ENCODE measurements at places on chromosomes 13 and 19.

- no peak for DNase-seq
Measured at GRCh38 chr13:113442354-113442984, 10.8 kb downstream of the ADPRHL1 start.

DNA sequence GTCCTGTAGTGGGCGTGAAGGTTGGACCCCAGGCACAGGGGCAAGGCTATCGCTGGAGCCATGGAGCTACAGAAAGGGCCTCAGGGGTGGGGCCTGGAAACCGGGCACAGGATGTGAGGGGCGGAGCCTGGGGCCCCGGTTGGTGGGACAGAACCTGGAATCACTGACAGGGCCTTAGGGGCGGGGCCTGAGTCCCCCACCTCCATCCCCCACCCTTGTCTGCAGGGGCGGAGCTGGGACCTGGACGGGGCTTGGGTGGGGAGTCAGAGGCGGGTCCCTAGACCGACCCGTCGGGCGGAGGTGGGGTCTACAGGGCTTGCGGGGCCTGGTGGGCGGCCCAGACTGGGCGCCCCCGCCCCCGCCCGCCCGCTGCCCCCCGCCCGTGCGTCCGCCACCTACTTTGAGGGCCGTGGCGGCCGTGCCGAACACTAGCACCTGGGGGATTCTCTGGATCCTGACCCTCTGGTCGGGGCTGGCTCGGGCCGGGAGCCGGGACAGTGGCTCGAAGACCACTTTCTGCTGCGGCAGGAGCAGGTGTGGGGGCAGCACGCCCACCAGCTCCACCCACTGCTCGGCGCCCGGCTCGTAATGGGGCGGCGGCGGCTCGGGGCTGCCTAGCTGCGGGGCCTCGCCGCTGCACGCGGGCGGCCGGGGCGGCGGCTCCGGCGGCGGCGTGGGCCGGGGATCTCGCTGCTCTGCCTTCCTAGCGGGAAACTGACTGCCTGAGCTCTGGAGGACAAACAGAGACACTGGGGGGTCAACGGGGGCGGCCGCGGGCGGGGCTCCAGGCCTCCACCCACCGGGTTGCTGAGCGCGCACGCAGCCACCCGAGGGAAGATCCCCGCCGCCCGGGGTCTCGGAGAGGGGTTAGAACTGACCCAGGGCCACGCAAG, 26.3 kb downstream of the DCAF15 start:
- peak; percentile 62 for DNase-seq

- DNase-seq, result no peak
Measured at GRCh38 chr13:42086582-42086981, 38.1 kb downstream of the DGKH start.

DNA sequence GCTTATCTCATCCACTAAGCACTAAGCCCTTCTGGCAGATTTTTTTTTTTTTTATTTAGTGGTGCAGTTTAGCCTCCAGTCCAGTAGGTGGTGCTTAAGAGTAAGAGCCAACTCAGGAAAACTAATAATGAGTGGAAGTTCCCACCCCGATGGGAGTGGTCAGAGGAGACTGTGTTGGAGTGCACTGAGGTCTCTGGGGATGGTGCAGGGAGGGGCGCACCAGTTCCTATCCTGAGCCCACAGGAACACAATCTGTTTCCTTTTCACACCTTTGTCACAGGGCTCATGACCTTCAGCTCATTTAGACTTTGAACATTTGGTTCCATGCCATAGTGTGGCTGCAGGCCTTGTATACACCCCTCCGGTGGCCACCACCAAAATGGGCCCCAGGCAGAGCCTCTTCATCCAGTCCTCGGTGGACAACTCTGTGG, 367.4 kb downstream of the SPRY2 start:
- DNase-seq, result no peak

- no peak for DNase-seq
Measured at GRCh38 chr19:35379992-35380391, 9.1 kb downstream of the GPR42 start.

GRCh38 chr19:38304866-38305429, 897 bp downstream of the C19orf33 start:
- DNase-seq, result peak; percentile 74

DNA sequence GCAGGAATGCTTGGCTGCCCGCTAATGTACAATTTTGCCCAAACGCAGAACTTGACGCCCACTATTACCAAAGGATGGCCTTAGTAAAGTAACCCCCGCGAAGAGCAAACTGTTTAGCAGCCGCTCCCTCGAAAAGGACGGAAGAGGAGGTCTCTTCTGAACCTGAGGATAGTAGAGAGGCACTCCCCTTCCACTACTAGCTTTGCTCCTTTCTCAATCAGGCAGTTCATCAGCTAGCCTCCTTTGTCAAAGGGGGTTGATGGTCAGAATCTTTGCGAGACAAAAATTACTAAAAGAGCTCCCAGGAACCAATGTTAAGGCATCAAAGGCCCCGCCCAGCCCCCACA, 534 bp downstream of the CAB39L start:
- DNase-seq, result no peak

DNA sequence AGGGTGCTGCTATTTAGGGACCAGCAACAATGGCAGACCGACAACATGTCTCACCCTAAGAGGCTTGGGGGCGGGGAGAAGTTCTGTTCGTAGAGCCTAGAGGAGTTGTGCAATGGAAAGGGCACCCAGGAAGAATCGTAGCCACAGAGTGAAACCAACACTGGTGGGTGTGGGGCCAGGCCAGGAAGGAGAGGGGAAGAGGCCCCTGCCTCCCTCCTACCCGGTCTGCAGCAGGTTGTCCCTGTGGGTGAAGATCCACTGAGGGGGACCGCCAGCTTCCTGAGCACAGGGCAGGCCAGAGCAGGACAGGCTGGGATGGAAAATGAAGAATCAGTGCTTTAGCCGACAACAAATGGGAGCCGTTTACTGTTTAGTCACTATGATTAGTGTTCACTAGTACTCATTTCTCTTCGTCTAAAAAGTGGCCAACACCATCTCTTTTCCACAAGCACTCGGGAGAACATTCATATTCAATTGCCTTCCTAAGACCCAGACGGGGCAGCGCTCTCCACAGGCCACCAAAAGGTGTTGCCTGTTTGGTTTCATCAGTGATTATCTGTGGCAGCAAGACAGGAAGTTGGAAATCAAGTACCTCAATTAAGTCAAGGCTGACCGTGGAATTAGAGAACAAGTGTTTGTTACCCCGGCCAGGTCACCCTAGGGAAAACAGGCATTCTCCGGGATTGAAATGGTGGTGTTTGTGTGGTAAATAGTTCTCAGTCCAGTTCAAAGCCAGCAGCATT, 1.1 kb upstream of the ATP11A start:
- no peak for DNase-seq

DNA sequence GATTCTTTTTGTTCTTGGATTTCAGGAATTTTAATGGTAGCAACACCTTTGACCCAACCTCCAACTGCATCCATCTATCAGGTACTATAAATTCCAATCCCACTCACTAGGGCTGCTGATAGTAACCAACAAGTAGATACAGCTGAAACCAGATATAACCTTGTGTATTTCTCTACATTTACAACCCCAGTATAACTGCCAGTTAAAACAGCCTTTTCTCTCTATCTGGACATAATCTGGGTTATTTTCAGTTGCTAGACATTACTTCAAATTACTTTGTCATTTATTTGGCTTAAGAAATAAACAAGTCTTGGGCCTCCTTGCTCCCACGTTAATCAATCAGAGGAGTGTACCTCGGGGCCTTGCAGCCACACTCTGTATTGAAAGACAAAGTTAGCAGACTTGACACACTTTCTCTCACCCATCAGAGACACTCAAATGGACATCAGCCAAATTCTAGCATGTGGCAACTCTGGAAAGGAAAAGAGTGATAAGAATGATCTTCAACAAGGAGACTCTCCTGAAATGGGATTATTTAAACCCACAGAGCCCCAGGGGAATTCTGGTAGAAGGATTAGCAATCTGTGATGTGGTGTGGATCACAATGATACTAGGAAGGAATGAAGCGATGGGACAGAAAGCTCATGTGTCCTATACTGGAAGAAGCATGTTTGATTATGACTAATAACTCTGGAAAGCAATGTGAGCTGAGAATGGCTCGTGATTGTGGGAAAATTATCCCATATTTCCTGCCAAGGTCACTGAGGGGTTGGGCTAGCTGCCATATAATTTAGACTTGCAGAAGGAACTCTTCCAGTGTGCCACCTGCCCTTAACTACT, 157.5 kb downstream of the FLT1 start:
- DNase-seq, result peak; percentile 12

GRCh38 chr13:67183151-67183550, 47.0 kb downstream of the PCDH9 start:
- no peak for DNase-seq

DNA sequence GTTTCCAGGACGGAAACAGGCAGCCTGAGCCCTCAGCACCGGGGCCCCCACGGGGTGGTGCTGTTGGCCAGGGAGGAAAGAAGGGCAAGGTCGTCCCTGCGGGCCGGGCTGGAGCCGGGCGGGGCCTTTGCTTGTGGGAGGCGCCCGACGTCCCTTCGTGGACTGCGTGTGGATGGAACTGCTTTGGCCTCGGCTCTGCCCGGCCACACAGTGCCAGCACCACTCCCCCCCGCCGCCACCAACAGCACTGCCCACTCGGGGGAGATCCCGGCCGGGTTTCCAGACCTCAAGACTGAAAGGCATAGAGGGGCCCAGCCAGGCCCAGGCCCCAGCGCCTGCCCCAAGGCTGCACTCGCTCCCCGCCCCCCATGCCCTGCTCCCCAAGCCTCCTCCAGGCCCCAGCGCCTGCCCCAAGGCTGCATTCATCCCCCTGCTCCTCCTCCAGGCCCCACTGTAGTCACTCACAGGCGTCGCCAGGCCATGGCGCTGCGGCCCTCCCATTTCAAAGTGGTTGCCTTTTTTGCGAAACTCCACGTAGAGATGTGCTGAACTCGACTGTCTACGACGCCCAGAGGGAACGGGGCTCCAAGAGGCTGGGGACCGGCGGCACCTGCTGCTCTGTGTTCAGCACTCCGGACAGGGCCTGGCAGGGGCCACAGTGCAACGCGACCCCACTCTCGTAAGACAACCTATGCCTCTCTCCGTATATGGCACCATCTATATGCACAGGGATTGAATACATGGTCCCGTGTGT, 22.5 kb downstream of the C13orf46 start:
- DNase-seq, result no peak

- DNase-seq, result no peak
Measured at GRCh38 chr13:36965767-36966166, 33.4 kb downstream of the ALG5 start.

DNA sequence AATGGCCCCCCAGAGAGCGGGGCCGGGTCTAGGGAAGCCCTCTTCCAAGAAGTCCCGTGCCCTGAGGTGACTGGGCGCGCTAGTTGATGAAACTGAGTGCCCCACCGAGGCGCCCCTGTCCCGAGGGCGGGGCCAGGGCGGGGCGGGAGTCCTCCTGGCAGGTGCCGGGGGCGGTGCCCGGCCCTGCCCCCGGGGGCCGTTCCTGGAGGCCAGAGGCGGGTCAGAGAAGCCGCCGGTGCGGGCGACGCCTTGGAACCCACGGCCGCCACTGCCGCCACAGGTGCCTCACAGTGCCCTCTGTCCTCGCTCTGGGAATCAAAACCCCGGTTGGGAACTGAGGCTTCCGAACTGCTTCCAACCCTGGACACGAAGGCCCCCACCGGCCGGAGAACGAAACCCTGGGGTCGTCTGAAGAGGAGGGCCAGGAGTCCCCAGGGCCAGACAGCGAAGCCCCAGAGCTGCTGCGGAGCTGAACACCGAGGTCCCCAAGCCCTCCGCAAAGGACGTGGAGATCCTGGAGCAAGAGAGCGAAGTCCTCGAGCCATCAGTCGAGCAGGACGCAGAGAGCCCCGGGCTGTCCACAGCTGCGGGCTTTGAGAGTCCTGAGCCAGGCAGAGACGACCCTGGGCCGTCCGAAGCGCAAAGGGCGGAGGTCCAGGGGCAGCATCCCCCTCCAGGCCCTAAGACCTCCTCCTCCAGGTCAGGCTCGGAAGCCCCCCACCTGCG, at the start of gene MISP3:
MISP3 (plus strand) TSS at position 252 of the 726 bp plus-strand sequence. CDS start 524 bp downstream, outside the sequence.
- DNase-seq, result peak; percentile 34

GRCh38 chr19:8366961-8367326, 3.0 kb downstream of the ANGPTL4 start:
- no peak for DNase-seq

DNA sequence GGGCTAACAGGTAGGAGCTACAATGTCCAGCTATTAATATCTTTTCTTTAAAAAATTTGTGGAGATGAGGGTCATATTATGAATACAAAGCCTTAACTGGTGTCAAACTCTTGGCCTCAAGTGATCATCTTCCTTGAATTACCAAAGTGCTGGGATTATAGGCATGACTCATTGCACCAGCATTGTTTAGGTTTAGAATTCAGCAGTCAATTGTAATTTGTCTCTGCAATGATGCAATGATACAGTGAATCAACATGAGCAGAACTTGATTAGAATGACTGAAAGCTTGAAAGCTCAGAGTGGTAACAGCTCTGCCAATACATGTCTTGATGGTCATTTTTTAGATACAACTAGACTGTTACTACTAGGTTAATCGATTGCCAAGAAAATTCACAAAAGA, 752.8 kb upstream of the MIR17HG start:
- no peak for DNase-seq

DNA sequence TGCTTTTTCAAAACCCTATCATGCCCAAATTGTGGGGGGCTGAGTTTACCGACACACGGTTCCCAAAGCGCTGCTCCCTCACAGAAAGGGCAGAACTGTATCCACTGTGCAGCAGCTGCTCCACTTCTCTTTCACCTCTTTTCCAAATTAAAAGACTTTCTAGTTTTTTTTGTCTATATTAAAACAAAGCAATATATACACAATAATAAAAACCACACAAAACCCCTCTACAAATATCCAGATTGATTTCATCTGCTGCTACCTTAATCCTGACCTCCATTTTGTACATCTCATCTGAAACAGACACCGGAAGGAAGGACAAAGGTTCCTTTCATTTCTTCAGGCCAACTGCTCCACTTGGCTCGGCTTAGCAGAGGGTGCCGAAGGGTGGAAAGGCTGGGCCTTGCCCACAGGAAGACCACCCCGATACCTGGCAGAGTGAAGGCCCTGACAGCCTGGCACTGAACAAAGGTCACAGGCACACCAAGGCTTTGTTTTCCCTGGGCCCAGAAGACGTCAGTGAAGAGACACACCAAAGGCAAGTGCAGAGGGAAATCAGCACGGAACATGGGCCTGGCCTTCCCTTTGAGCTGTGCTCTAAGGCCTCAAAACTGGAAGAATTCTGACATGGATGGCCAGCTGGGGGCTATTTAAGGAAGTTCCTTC, 71.6 kb downstream of the LATS2 start:
- no peak for DNase-seq

- no peak for DNase-seq
Measured at GRCh38 chr19:32178401-32178800, 167.0 kb upstream of the ZNF507 start.

DNA sequence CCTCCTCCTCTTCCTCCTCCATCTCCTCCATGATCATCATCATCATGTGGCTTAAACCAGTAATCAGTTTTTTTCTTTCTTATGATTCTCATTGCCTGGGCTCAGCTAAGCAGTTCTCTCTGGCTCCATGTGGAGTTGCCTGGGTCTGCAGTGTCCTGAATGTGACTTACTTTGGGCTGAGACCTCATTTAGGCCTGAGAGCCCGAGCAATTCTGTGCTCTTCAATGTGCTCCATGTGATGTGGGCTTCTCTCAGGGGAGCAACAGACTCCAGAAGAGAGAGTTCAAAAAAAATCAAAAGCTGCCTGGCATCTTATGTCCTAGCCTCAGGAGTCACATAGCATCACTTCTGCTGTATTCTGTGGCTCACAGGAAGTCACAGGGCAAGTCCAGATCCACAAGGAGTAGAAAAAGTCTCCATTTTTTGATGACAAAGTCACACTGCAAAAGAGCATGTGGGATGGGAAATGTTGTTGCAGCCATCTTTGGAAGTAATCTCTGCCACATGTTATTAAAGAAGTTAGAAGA, 128.7 kb downstream of the MAB21L1 start:
- no peak for DNase-seq

GRCh38 chr13:113260996-113261395, 36.0 kb upstream of the LAMP1 start:
- DNase-seq, result no peak

- no peak for DNase-seq
Measured at GRCh38 chr19:4512070-4512469, 6.2 kb downstream of the PLIN4 start.

All from NCI-H2029 (cell line).